ENCODE measurements at places on chromosomes 2 and 18.

DNA sequence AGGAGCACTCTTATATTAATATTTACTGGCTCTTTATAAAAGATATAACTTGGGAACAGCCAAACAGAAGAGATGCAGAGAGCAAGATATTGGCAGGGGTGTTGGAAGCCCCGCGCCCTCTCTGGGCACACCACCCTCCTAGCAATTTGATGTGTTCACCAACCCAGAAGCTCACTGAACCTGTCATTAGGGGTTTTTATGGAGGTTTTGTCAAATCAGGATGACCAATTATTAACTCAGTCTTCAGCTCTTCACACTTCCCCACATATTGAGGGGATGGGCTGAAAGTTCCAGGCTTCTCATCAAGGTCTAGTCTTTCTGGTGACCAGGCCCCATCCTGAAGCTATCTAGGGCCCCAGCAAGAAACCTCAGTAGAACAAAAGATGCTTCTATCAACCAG lies 10.9 kb upstream of the INO80D start:
- DNase-seq, result no peak

- no peak for DNase-seq
These were observed 25.7 kb downstream of the UPP2 start for GRCh38 chr2:158127380-158127804.

DNA sequence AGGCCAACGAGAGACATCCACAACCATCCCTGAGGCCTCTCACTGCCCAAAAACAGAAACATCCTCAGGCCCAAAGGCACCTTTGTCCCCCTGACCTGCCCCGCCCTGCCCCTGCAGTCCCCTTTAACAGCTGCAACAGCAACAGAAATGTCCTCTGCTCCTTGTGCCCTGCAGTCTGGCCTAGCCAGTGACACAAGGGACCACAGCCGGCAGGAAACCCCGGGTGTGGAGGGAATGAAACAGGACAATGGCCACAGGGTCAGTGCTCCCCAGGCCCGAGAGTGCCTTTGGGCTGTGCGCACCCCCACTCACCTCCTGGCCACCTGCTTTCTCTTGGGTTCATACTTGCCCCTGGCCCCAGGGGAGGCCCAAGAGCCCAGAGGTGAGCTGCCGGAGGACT lies 35.6 kb downstream of the SNED1 start:
- no peak for DNase-seq

DNA sequence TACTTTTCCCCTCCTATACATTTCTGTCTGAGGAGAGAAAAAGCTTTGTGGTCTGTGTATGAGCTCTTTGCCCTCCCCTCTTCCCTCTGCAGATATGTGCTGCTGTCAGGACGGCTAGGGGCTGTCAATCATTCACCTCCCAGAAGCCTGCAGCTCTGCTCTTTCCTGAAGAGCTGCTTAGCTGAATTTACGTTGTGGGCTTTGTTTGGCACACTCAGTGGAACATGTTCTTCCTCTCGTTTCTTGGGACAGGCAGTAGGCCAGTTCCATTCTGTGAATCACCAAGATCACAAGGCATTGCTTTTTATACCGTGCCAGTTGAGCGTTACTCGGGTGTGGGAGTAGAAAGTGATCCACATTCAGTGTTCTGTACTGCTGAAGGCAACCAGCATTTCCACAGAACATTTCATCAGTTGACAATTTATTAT lies 136.7 kb downstream of the LAMA3 start:
- peak; percentile 46 for DNase-seq

GRCh38 chr2:118814368-118814767 lies 33.1 kb downstream of the EN1 start:
- DNase-seq, result no peak

GRCh38 chr18:76860411-76860810 lies 38.1 kb downstream of the ZNF236 start:
- no peak for DNase-seq

GRCh38 chr18:73923866-73924265 lies 223.8 kb downstream of the FBXO15 start:
- DNase-seq, result no peak

DNA sequence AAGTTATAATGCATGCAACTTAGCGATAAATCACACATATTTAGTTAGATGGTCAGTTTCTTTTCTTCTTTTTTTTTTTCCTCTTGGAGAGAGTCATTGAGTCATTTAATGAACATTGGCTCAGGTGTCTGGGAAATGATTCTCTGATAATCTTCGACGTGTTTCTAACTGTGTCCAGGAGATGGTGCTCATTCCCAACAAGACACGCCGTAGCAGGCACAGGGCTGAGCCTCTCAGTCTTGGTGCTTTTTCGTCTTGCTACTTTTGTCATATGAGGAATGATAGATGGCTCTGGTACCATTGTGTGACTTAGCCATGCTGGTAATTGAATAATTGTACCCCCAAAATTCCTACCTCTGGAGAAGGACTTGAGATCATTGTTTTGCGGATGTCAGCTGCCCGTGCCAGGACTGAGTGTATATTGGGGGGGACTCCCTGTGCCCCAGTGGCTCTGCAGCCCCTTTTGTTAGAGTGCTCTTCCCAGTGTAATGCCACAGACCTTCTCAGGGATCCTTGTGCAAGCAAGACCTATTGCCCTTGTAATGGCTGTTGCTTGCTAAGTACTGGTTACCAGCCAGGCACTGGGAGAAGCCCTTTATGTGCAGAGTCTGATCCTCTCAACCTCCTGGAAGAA lies 107.6 kb upstream of the CYRIA start:
- DNase-seq, result peak; percentile 32

GRCh38 chr2:176934869-176935415 lies 277.7 kb upstream of the HNRNPA3 start:
- DNase-seq, result no peak

GRCh38 chr2:9554921-9555296 lies 721 bp downstream of the ADAM17 start:
- no peak for DNase-seq

DNA sequence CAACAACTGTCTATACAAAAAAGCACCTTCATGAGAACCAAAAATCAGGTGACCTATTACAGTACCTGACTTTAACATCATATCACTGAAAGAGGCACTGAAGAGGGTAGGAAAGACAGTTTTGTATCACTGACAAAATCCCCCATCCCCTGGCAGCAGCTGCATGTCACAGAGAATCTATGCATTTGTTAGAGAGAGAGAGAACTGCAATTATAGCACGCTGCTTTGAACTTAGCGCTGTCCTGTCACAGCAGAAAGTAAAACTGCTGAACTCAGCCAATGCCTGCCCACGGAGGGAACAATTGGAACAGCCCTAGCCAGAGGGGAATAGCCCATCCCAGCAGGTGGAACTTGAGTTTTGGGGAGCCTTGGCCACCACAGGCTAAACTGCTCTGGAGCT lies 75.1 kb upstream of the NOL4 start:
- DNase-seq, result no peak

Data from AG08396 (cell line).